ENCODE measurements at places on chromosomes 11 and 22. TPM values are rescaled to one million over a fixed set of nuclear protein-coding genes. Genes with fewer than 3 reads are reported as not detected.
A peak's percentile ranks its signal among the peaks of the same experiment; 100 is the strongest.

FIBP gene
- total RNA-seq: 47.0 TPM

OR5T1 gene
- not detected for total RNA-seq

DMC1 gene
- total RNA-seq: 1.7 TPM

PANX3 gene
- not detected for total RNA-seq

XKR3 gene
- not detected for total RNA-seq

TEX54 gene
- total RNA-seq: not detected

HORMAD2 gene
- total RNA-seq: not detected

FREY1 gene
- 0.81 TPM for total RNA-seq

MMP13 gene
- total RNA-seq: not detected

SLC22A6 gene
- not detected for total RNA-seq

SCARF2 gene
- 1.2 TPM for total RNA-seq

CD3D gene
- total RNA-seq: 7.7 TPM

DNA sequence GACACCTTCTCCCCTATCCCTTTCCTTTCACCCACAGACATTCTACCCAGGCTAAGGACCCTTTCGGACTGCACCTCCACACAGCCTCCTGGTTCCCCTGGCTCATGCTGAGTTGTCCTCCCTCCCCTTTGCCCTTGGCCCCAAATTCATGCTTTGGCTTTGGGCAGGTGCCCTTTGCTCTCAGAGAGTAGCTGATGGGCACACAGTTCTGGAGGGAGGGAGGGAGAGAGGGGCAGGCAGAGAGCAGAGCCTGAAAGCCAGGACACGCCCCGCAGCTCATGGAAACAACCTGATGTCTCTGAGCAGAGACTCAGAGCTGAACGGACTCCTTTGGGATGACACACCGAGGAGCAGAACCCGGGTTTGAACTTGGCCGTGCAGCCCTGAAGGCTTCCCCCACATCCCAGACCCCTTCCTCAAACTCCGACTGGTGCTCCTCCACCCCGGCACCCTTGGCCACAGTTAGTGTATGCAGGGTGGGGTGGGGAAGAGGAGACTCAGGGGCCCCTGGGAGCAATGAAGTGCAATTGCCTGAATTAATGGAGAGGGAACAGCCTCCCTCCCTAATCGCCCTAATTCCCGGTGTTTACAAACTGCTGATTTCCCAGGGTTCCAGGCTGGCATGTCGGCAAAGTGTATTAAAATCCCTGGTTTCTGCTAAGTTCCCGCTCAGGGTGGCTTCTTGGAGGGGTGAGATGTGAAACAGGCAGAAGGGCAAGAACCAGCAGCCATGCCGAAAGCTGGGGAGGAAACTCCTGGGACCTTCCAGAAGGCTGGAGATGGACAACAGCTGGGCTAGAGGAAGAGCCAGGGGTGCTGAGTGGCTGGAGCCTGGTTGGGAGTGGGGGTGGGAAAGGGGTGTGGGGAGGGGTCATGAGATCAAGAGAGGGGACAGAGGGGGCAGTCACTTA is 71.2 kb upstream of the SHISAL1 start:
- peak; percentile 25 for DNase-seq

DNA sequence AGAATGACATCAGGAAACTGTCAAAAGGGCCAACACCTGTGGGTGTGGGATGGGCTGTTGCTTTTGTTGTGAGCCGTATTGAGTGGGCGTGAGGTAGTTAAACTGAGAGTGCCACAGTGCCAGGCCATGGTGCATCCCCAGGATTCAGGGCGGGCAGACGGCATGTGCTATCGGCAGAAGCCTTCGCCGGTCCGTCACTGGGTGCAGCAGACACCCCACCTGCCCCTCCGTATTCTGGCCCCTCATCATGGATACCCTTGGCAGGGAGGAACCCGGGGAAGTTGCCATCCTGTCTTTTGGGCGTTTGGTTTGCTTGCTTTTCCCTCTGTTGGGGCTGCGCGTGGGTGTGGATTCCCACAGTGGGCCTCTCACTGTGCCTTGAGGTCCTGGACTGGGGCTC is 27.5 kb downstream of the ST14 start:
- peak; percentile 52 for DNase-seq

DNA sequence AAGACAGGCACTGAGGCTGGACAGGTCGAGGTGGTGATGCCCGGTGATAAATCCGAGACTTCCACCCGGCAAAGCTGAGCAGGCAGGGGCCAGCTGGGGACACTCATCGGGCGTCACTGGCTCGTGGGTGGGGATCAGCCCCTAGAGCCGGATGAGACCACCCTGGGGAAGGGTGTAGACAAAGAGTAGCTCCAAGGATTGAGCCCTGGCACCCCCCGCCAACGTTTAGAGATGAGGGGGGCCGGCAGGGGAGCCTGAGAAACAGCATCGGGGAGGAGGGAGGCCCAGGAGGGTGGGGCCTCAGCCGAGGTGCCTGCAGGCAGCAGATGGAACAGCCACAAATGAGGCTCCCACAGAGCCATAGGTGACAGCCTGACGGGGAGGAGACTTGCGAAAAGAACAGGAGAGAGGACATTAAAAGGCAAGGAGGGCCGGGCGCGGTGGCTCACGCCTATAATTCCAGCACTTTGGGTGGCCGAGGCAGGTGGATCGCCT is 27.4 kb upstream of the CBX7 start:
- no peak for DNase-seq

DNA sequence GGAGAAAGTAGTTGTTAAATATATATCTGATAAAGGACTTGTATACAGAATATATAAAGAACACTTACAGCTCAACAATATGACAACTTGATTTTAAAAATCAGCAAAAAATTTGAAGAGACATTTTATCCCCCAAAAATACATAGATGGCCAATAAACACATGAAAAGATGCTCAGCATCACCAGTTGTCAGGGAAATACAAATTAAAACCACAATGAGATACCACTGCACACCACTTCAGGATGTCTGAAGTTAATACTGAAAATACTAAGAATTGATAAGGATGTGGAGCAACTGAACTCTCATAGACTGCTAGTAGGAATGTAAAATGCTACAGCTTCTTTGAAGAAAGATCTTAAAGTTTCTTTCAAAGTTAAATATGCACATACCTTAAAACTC is 49.2 kb downstream of the KREMEN1 start:
- DNase-seq: no peak

DNA sequence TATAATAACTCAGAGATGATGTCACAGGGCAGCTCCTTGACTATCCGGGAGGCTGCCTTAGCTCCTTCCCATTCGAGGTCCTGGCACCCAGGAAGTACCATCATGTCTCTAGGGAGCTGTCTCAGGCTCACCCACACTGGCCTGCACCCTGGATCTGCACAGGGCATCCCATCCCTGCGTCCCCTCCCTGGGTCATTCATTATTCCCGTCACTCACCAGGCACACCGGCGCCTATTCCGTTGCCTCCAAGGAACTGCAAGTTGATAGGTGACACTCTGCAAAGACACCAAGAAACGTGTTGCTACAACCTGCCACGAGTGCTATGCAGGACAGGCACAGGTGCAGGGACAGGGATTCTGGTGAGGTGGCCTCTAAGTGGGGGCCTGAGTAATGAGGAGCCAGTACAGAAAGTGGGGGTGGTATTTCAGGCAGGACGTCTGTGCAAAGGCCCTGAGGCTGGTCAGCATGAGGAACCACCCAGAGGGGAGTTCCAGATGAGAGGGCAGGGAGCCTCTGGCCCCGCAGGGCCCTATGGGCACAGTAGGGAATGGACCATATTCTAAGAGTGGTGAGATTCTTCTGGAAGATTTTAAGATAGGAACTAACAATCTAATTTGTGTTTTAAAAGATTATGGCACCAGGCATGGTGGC is 71.6 kb upstream of the SHANK2 start:
- DNase-seq: no peak

- no peak for DNase-seq
These were observed 200.5 kb upstream of the E2F8 start for GRCh38 chr11:19441288-19441687.

GRCh38 chr11:42571131-42571877 is 740.5 kb upstream of the API5 start:
- no peak for DNase-seq

DNA sequence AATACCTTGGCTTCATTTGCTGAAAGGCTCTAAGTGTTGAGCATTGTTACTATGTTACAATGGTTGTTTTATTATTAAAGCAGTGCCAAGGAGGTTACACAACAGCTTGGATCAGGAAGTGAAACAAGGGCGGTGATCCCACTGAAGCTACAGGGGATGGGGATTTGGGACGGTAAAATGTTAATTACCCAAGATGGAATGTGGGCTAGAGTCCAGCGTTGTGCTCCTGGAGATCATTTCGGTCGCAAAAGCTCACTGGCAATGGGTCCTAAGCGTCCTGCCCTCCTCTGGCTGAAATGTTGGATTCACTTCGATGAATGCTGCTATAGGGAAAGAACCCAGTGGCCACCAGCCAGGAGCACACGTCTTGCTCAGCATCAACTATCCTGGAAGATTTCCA is 48.3 kb downstream of the FAM83F start:
- DNase-seq: peak; percentile 45

GRCh38 chr11:71266114-71266833 is 13.9 kb upstream of the SHANK2 start:
- peak; percentile 86 for DNase-seq

DNA sequence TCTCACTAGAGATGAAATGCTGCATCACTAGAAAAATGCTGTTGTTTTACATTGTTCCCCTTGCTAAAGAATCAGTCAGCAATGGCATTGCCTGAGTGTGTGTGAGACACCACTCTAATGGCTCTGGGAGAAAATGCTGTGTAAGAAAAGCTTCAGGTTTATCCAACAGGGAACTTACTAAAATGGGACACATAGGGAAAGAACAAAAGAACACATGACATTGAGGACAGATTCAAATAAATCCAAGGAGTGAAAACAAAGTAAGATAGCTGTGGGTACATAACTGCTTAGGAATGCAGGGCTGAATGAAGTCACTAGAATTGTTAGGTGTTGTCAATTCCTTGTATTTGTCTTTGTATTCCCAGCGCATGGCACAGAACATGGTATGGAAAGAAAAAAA is 24.2 kb downstream of the BLID start:
- DNase-seq: no peak

- DNase-seq: no peak
These were observed 45.3 kb downstream of the TMEM135 start for GRCh38 chr11:87083029-87083428.

DNA sequence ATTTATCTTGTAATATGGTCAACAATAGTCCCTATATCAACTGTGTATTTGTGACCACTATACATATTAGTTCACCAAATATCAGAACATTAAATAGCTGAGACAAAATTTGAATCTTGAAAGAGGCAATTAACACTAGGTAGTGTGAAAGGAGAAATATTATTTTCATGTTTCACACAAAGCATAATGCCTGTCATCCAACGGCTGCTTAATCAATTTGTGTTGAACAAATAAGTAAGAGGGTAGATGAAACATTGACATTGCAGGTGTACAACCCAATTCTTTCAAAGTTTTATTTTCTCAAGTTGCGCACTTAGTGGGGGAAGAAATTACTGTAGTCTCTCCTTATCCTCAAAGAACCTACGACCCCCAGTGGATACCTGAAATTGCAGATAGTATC is 3.4 kb upstream of the OR8I2 start:
- no peak for DNase-seq

DNA sequence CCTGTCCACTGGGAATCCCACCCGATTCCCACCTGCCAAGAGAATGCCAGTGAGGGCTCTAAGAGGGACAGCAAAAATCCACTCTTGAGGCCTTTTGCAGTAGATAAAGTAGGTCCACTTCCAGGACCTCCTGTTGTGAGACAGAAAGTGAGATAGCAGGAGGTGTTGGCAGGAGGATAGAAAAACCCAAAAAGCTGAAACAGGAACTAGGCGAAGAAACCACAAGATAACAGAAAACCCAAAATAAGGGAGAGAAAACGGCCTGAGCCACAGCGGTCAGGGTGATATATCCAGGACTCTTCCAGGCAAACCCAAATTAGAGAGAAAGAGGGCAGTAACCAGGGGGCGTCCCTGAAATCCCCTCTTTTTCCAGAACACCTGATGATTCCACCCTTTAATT is 79.7 kb upstream of the LINC01488 start:
- no peak for DNase-seq

- peak; percentile 54 for DNase-seq
These were observed 3.2 kb downstream of the ARHGEF12 start for GRCh38 chr11:120339394-120339890.

- no peak for DNase-seq
These were observed 11.2 kb downstream of the MAJIN start for GRCh38 chr11:64960719-64961118.

GRCh38 chr11:73962101-73962705 is 11.4 kb downstream of the DNAJB13 start:
- DNase-seq: no peak

- no peak for DNase-seq
These were observed 19.8 kb downstream of the CASP5 start for GRCh38 chr11:105003151-105003550.

DNA sequence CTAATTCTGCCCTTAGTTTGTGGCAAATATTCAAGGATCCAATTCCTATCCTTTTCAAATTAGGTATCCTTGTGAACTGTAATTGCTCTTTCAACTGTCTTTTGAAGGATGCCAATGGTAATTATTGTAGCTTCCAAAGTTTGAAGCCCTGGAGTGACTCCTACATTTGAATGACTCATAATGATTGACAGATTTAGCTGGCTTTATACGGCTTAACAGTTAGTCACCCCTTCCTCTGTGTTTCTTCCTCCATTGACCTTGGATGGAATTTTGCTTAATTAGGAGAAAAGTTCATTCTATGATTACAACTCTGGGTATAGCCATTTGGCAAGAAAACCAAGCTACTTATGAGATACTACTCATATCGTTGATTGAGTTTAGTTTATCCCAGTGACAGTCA is 639.3 kb upstream of the KIRREL3 start:
- DNase-seq: no peak

GRCh38 chr11:2475136-2475918 is 30.5 kb downstream of the KCNQ1 start:
- DNase-seq: no peak
